T-helper 2 cell (primary cell): ENCODE measurements at places on chromosomes 5 and 9.

DNA sequence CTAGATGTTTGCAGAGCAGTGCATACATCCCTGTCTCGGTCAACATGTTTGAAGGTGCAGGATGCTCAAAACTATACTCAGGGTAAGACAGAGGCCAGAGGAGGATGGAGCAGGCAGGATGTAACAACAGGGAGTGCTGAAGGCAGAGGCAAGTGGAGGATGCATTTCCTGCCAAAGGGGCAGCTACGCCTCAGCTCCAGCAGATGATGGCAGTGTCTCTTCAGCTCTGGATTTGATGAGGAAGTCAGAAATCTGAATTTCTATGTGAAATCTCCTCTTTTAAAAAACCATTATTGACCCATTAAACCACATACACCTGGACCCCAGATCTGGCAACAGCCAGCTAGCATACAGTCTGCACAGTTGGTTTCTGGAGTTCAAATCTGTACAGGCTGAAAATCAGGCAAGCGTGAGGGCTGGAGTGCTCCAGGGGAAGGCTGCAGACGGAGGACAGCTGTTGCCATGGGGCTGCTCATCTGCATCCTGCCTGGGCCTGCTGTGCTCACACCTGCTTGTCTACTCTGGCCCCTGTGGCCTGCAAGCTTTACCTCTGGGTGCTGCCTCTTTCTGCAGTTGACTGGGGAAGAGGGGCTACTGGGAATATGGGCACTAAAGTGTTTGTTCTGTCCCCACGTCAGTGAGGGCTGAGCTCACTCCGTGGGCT lies 152.9 kb upstream of the SLC28A3 start:
- no peak for DNase-seq

DNA sequence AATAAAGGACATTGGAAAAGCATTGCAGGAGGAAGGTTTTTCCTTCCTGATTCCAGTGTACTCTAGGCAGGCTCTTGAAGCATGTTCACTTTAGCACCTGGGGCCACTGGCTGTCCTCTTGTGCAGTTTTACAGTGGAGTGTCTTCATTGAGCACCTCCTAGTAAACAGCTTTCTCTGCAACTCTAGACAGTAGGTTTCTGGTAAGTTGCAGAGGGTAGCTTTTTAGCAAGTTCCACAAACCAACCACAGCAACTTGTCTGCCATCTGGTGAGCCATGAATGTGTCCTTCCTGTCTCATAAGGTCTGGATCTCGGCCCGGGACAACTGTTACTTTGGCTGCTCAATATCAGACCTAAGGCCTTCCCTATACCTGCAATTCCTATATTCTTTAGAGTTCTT lies 488.0 kb downstream of the MAN2A1 start:
- DNase-seq = no peak

DNA sequence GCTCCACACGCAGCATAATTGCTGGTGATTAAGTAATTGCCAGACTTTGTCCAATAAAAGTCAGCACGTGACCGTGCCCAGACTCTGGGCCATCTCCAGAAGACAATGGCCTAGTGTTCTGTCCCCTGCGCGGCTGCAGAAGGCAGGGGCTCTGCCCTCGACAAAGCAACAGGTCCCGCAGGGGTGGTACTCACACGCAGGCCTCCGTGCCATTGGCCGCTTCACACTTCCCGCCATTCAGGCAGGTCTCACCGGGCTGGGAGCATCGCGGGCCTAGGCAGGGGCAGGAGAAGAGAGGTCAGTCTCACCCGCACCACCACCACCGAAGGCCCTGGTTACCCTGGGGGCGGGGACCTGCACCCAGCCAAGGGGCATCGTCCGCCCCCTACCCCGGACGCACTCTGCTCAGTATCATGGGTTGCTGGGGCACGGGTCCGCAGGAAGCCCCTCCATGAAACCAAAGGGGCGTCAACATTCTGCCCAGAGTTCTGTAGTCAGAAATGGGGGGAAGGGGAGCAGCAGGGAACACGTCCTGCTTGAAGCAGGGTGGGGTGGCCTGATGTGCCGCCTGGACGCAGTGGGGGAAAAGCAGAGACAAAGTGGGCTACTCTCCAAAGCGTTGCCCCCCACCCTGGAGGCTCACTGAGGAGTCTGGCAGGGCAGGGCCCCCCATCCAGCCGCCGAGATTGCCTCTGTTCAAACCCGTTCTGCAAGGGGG lies 1.9 kb downstream of the NOTCH1 start:
- DNase-seq = no peak

DNA sequence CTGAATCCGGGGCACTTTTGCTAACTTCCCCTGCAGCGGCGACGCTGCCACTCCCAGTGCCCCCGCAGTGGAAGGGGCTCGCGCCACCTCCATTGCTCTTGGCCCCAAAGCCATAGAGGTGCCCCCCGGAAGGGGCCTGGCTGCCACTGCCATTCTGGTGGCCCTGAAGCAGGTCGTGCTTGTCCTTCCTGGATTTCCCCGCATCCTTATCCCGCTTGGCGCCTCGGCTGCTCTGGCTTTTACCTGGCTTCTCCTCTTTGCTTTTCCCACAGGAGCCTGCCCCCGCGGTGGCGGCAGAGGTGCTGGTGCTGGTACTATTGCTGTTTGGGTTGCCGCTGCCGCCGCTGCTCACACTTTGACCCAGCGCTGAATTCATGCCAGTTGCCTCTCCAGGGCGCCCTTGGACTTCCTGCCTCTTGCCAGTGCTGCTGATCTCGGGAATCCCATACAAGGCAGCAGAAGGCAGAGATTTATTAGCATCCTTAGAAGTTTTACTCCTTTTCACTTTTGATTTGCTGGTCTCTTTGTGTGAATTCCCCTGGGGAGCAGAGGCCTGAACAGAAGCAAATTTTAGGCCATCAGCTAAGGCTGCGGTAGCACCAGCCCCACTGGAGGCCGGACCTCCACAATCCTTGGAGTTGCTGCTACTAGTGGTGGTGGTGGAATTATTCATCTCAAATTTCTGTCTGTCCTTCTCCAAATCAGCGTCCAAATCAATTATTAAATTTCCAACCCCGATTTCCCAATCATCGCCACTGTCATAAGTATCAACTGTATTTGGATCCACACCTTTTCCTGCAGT lies 2.1 kb downstream of the ZNF608 start:
- DNase-seq = no peak

GRCh38 chr5:68233075-68233474 lies 17.5 kb downstream of the PIK3R1 start:
- no peak for DNase-seq

- no peak for DNase-seq
Measured at GRCh38 chr5:162990856-162991497, 446.4 kb upstream of the CCNG1 start.

DNA sequence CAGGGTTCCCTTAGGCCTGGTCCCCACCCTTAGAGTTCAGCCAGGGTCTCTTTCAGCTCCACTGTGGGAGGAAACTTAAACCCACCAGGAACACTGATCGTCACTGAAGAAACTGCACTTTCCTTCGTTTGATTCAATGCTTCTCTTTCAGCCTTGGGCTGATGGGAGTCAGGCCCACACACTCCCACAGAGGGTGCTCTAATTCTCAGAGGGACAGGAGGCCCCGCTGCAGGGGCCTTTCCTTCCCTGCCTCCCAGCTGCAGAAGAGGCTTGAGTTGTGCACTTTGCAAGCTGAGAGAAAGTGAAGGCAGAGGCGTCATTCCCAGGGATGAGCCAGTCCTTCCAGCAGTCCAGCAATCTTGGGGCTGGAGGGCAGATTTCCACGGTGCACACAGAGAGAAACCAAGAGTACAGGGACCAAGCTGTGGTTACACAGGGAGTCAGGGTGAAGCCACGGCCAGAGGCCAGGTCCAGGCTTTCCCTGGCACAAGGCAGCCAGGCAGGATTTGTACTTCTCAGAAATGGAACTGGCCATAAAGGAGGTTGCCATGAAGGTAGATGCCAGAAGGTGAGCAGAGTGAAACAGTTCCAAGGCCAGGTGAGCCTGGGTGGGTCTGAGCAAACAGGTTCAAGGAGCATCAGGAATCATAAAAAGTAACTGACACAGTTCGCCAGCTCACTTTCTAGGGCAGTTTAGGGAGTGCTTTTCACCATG lies 10.4 kb upstream of the GLIPR2 start:
- DNase-seq = no peak

DNA sequence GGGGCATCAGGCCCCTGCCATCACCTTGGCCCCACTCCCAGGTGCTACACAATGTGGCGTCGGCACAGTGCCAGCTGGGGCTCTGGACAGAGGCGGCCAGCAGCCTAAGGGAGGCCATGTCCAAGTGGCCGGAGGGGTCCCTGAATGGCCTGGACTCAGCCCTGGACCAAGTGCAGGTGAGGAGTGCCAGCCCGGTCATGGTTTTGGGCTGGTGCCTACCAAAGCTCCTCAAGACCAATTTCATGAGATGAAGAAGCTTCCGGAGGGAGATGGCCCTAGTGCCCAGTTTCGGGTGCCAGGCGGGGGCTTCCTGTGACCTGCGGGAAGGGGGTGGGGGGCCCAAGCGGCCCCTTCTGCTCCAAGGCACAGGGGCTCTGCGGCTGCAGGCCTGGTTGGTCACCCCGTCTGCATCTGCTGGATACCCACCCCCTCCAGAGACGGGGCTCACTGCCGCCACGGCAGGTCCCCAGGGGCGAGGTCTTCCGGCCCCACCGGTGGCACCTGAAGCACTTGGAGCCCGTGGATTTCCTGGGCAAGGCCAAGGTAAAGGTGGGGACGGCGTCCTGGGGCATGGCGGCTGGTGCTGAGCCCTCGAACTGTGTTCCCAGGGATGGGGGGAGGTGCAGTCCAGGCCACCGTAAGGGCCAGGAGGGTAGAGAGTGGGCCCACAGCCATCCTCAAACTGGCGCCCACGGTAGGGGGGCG lies 5.8 kb downstream of the NOXA1 start:
- DNase-seq = no peak

DNA sequence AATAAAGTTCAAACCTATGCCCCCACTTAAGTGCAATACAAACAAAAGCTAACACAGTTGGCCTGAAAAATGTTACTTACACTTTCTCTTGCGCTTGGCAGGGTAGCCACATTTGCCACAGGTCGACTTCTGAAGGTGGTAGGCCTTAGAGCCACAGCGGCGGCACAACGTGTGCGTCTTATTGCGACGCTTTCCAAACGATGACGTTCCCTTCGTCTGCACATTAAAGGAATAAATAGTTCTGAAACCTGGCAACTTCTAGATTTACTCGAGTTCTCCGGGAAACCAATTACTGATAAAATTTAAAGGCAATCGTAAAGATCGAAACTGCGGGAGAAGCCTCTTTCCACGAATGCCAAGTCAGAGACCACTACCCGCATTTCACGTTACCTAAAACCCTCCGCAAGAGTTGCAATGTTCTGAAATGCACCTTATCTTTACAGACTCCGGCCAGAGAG lies 602 bp downstream of the RPL37 start:
- peak; percentile 89 for DNase-seq

DNA sequence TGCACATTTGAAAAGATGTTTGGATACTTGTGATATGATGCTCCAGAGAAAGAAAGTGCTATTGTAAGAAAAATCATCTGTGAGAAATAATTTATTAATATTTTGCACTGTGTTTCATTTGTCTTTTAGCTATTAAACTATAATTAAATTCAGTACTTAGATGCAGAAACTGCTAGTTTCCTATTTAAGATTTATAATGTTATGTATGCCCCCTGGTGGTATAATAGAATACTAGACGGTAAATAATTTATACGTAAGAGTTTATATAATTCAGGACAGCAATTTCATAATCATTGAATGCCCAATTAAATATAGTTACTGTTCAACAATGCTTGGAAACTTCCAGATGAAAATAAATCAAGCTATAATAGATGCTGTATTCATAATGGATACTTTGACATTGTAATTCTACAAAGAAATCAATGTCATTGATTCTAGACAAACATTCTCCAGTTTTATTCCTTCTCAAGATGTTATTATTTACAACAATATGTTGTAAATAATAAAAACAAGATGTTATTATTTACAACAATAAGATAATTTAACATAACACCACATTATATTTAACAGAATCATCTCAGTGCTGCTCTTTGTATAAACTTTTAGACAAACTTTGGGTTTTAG lies 101.0 kb downstream of the TMEM232 start:
- DNase-seq = peak; percentile 8

GRCh38 chr5:131671994-131672655 lies 37.1 kb upstream of the RAPGEF6 start:
- no peak for DNase-seq

DNA sequence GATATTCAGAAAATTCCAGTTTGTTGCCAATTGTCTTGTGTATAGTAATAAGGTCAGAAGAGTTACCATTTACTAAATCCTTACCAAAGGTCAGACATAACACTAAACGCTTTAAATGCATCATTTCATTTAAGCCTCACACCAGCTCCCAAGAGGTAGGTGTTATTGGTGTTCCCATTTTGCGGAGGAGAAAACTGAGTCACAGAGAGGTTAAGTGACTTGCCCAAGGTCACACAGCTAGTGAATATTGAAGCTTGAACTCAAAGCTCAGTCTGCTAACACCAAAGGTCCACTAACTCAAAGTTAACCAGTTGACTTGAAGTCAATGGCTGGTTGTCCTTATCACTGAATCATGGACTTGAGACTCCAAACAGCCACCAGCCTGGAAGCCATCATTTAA lies 40.8 kb upstream of the NTNG2 start:
- no peak for DNase-seq

DNA sequence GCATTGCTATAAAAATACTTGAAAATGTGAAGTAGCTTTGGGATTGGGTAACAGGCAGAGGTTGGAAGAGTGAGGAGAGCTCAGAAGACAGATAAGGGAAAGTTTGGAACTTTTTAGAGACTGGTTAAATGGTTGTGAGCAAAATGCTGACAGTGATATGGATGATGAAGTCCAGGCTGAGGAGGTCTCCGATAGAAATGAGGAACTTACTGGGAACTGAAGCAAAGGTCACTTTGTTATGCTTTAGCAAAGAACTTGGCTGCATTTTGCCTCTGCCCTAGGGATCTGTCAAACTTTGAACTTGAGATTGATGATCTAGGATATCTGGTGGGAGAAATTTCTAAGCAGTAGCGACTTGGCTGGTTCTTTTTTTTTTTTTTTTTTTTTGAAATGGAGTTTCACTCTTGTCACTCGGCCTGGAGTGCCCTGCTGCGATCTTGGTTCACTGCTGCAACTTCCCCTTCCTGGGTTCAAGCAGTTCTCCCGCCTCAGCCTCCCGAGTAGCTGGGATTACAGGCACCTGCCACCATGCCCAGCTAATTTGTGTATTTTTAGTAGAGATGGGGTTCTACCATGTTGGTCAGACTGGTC lies 998.9 kb downstream of the TLE1 start:
- DNase-seq = no peak
